ENCODE measurements at places on chromosomes 2 and 18.
A peak's percentile ranks its signal among the peaks of the same experiment; 100 is the strongest.

DNA sequence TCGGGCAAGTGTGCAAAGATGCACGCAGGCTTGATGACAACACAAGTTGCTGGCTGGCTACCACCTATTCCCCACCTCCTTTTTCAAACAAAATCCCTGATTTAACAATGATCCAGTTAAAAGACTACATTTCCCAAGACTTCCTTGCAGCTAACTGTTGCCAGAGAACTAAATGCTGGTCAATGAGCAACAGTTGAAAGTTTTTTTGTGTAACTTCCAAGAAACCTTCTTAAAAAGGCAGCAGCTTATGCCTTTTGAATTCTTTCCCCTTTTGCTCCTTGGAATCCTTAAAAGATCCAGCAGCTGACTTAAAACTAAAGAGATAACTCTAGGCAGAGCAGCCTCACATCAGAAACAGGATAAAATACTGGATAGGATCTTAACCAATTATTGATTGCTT, 38.5 kb downstream of the NPHP1 start:
- DNase-seq = no peak

GRCh38 chr18:79461627-79462026, 65.9 kb downstream of the NFATC1 start:
- no peak for DNase-seq

DNA sequence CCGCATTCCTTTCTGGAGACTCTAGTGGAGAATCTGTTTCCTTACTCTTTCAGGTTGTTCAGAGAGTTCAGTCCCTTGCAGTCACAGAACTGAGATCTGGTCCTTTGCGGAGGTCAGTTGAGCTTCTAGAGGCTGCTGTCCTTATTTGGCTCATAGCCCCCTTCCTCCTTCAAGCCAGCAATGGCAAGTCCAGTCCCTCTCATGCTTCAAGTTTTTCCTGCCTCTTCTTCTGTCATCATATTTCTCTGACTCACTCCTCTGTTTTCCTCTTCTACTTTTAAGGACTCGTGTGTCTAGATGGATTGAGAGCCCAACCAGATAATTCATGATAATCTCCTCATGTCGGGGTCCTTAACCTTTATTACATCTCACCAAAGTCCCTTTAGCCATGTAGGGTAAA, 173.5 kb upstream of the FOSL2 start:
- DNase-seq = no peak

- no peak for DNase-seq
These were observed 22.6 kb downstream of the ANXA4 start for GRCh38 chr2:69764286-69765095.

DNA sequence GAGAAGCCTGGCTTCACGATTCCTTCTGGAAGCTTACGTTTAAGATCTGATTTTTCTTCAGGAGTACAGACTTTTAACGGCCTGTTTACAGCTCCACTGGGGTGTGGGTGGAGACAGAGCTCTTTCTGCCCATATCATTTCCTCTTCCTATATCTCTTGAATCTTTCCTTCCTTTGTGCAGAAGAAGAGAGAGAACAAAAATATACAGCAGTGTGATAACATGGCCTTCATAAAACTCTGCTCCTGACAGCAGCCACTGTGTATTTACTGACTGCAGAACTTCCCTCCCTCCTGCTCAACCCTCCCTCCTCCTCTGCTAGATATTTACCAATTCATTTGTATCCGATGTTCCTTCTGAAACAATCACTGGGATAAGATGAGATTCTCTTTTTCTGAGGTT, 34.1 kb upstream of the REEP1 start:
- no peak for DNase-seq

DNA sequence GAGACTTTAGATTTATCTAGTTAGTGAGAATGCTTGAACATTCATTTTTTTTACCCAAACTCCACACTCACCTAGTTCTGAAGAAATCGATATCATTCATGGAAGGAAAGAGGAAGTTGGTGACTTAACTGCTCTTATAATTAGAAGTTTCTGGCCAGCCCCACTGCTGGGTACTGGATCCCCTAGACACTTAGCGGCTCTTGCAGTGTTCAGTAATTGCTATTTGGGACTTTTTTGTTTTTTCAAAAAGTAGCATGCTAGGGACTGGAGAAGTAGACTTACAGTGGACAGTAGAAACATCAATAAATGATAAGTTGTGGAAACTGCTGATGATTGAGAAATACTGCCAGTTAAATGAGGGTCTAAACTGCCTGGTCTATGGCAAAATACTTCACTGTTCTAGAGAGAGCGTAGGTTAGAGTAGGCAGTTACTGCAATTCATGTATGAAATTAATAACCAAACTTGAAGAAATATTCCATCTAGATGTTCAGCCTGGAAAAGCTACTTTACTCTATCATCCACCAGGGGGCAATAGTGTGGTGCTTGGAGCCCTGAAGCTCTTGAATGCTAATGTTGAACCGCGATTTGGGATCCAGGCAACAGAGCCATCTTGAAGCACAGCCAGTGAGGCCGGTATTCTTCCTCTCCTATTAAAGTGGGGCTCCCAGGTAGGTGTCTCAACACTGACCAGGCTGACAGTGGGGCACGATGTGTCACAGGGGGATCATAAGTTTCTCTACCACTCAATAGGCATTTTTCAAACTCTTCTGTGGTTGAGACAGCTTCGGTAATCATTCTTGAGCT, 146.1 kb upstream of the SESTD1 start:
- DNase-seq = peak; percentile 48

GRCh38 chr2:130765464-130765863, 10.1 kb downstream of the AMER3 start:
- no peak for DNase-seq
